Spinal cord (tissue), 10 donors: ENCODE measurements at places on chromosomes 11 and 22. TPM values are rescaled to one million over a fixed set of nuclear protein-coding genes. Genes with fewer than 3 reads are reported as not detected.

LDLRAD3 gene
- 23.9 TPM for polyA plus RNA-seq

SELENOM gene
- 47.4 TPM for polyA plus RNA-seq

CHRM1 gene
- polyA plus RNA-seq: 3.1 TPM

MGAT3 gene
- polyA plus RNA-seq: 71.7 TPM

TEX12 gene
- 0.14 TPM for polyA plus RNA-seq

MLC1 gene
- 234 TPM for polyA plus RNA-seq
